Suppressor macrophage treated with lipopolysaccharide for 4 hours (primary cell): ENCODE measurements at places on chromosomes 7 and 10.
A peak's percentile ranks its signal among the peaks of the same experiment; 100 is the strongest.

GRCh38 chr7:25820432-25821040 lies 331.5 kb upstream of the NFE2L3 start:
- no peak for DNase-seq

GRCh38 chr10:52210161-52210560 lies 103.9 kb upstream of the DKK1 start:
- no peak for DNase-seq

DNA sequence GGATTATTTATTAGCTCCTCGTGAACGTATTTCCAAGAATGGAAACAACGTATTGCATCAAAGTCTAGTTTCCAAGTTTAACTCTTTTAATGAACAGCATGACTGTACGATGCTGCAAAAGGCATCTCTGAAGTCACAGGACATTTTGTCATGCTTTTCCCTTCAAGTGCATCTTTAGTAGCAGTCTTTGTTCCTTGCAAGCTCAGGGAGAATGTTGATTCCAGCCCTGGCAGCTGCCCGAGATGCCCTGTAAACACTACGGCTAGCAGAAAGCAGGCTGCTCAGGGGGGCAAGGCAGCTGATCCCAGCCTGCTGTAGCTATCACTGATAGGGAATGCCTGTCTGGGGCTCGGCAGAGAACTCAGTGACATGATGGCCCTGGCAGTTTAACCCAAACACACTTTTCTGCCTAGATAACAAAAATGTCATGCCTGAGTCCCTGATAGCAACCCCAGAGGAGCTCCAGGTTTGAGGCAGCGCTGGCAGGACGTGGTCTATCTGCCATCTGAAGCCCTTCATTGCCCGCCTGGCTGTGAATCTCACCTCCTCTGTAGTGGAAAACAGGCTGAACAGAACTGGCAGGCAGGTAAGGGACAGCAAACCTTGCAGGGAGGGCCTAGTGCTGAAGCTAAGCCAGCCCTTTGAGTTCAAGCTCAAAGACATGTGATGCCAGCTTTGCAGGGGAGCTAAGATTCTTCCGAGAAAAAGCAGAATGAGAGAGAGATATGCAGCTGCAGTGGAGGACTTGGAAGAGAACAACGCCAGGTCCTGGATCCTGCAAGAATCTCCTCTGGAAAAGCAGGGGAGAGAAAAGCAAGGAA lies 264.6 kb downstream of the SNX10 start:
- DNase-seq = no peak

DNA sequence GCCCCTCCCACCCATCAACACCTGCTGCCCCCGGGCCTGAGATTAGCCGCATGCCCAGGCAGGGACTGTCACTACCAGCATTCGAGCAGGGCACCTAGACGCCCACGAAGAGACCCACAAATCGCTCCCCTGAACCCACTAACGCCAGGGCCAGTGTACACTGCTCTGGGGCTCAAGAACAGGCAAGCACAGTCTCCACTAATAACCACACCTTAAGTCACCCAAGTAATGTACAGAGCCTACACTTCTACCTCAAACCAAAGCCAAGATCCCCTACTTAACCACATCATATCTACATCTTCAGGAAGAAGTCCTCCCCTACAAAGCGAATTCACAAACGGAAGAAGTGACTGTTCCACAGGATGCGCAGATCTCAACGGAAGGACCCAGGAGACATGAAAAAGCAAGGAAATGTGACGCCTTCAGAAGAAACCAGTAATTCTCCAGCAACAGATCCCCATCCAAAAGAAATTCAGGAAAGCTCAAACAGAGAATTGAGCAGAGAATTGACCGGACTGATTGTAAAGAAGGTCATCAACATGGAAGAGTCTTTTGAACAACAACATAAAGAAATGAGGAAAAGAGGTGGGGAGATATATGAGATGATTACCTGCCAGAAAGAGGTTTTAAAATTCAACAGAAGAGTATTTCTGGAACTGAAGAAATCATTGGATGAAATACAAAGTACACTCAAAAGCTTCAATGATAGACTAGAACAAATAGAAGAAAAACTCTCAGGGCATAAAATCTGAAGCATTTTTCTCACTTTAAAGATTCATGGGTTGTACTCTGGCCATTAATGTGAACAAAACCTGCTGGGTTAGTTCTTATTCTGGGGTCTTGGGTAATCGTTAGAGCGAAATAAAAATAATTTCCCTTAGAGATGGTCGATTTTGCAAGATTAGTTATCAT lies 20.9 kb downstream of the IFT22 start:
- DNase-seq = no peak

- no peak for DNase-seq
These were observed 12.4 kb downstream of the TMEM273 start for GRCh38 chr10:49175587-49176309.

GRCh38 chr7:71016401-71016800 lies 115.5 kb upstream of the GALNT17 start:
- no peak for DNase-seq

GRCh38 chr7:11212816-11213215 lies 239.1 kb downstream of the PHF14 start:
- DNase-seq = no peak

DNA sequence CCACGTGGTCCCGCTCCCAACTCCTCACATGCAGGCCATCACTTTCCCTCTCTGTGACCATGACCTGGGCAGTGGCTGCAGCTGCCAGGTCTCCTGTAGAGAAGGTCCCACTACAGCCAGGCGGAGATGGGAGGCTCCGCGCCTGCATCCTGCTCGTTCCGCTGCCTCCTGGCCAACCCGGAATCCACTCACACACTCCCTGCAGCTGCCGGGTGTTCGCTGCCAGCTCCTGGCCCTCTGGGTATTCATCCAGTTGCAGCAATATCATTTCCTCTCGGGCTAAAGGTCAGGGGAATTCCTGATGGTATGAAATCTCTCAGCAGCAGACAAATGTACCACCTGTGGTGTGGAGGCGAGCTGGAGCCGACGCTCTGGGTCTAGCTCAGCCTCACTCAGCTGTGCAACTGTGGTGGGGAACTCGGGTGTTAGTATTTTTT lies 65.7 kb downstream of the TLL2 start:
- no peak for DNase-seq

GRCh38 chr7:140062118-140062527 lies 628 bp downstream of the PARP12 start:
- DNase-seq = peak; percentile 83
